ENCODE measurements at places on chromosomes 5 and 9.
A peak's percentile ranks its signal among the peaks of the same experiment; 100 is the strongest.

- no peak for DNase-seq
Measured at GRCh38 chr5:171242521-171242920, 66.5 kb upstream of the TLX3 start.

DNA sequence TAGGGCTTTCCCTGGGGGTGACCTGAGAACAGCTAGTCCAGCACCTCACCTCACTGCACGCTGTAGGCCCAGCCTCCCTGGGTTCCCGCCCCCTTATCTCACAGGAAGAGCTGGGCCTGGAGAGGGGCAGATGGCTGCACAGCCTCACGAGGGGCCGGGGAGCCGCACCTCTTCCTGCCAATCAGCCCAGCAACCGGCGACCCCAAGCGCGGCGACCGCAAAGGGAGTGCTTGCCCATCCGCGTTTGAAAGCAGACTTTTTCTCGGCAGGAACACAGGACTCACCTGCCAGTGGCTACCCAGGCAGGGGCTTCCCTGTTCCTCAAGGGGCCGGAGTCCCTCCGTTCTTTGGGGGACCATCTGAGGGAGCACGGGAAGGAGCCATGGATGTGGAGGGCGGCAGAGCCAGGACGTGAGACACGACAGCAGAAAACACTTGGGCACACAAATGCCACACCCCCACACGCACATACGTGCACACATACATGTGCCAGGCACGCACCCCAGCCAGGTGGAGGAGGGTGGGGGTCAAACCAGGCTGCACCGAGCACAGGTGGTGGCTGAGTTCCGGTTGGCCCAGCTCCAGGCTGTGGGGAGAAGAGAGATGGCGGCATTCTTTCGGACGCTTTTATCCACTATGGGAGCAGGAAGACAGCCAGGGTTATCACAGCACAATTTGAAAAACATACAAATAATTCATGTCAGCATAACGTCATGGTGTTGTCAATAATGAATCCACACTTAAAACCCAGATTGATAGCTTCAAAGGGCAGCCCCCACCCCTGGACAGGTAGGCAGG lies 11.3 kb downstream of the TMEM250 start:
- peak; percentile 43 for DNase-seq

DNA sequence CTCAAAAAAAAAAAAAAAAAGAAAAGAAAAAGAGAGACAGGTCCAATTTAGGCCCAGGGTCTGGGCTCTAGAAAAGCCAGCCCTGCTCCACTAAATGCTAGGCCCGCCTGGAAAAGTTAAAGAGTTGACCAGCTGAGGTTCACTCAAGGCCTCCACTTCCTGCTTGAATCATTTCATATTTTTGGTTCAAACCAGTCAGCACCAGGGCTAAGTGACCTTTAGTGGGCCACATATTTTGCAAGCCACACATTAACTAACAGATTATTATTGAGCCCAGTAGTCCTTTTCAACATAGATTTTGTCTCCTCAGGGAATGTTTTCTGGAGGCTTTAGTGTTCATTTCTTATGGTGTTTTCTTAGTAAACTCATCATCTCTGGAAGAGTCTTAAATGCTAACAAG lies 156.6 kb downstream of the TLR4 start:
- DNase-seq: no peak

- DNase-seq: no peak
Measured at GRCh38 chr9:22682961-22683699, 236.5 kb downstream of the DMRTA1 start.

DNA sequence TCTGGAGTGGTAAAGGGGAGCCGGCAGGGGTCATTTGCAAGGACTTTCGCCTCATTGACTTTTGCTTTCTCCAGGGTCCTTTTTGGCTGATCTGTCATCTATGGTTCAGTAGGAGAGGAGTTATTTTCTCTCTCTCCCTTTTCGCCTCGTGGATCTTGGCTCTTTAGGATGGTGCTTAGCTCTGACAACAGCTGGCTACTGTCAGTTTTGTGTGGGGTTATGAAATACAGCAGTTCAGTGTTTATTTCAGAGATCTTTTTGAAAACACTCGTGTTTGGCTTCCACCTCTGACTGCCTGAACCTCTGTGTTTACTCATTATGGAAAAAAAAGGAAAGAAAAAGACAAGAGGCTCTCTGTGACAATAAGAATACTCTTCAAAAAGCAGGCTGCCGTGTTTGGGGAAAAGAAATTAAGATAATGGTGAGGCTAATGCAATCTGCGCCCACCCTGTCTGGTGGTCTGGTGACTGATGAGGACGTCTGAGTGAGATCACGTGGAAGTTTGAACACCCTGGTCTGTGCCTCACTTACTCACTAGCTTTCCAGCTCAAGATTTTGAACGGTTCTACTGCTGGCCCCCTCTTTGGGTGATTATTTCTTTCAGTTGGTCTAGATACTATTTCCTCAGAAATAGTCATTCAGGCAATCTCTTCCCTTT lies 567.7 kb downstream of the CAAP1 start:
- DNase-seq: no peak

GRCh38 chr5:11620172-11620571 lies 284.1 kb downstream of the CTNND2 start:
- DNase-seq: no peak

GRCh38 chr9:91834740-91835139 lies 115.3 kb downstream of the ROR2 start:
- no peak for DNase-seq

GRCh38 chr5:123083298-123083697 lies 5.7 kb upstream of the PRDM6 start:
- DNase-seq: no peak

GRCh38 chr5:1553539-1554409 lies 30.0 kb upstream of the LPCAT1 start:
- no peak for DNase-seq

GRCh38 chr5:77847814-77848290 lies 71.7 kb upstream of the TBCA start:
- DNase-seq: no peak

DNA sequence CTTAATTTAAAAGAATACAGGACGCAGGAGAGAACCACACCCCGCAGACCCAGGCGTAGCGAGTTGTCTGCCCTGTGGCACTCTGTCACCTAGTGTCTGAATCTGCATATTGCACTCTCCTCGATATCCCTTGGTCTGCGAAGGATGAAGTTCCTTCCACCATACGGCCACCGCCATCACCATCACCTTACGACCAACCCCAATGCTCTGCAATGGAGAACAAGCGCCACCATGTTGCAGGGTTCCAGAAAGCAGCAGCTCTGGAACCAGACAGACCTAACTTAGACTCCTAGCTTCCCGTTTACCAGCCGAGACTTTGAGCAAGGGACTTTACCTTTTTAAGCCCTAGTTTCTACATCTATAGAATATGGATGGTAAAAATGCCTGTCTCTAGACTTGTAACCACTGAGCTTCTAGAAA lies 77.4 kb upstream of the DMRT1 start:
- DNase-seq: no peak

DNA sequence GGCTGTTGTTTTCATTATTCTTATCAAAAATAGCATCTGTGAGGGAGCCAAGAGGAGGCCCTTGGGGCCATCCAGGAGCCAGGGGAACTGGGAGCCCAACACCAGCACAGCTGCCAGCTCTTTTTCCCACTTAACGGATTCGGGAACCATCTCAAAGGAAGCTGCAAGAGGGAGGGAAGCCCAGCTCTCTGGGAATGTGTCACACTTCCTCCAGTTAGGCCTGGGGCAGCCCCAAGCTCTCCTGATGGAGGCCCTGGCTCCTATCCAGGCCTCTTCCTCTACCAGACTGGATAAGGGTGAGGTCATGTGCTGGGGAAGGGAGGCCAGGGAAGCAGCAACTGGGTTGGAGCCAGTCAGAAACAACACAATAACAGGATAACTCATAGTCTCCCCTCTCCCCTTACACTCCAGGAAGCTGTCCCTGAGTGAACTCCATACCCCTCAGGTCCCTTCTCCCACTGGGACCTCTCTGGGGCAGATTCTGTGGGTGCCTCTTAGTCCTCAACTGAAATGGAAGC lies 12.7 kb downstream of the CSF2 start:
- DNase-seq: no peak

GRCh38 chr5:170444969-170445505 lies 55.9 kb upstream of the KCNMB1 start:
- no peak for DNase-seq

GRCh38 chr9:134525841-134526583 lies 115.6 kb upstream of the COL5A1 start:
- no peak for DNase-seq

- no peak for DNase-seq
Measured at GRCh38 chr5:103514371-103514770, 48.2 kb downstream of the NUDT12 start.

- DNase-seq: no peak
Measured at GRCh38 chr5:54443270-54443669, 12.2 kb upstream of the HSPB3 start.

DNA sequence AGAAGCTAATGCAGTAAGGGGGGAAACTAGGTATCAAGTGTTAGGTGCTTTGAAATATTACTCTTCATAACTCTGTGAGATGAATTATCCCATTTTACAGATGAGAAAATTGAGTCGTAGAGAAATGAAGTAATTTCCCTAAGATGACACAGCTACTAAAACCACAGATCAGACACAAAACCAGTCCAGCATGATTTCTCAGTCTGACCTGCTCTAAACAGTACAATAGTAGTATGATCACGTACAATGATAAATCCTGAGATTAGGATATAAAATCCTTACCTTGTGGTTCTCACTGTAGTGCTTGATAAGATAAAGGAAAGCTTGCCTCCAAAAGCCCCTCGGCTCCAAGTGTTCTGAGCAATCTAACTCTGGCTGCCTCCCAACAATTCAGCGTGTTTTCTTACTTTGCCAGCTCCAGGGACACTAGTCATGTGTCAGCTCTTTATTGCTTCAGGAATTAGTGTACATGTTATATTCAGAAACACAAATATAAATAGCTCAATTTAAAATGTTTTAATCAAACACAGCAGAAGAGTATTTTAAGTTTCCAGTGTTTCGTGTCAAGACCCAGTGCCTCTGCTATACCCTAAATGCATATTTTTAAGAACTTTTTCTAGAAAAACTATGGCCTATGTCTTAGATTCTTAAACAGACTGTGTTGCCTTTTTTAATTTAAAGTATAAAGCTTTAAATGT lies 243.6 kb downstream of the DENND1A start:
- no peak for DNase-seq

- no peak for DNase-seq
Measured at GRCh38 chr9:4750023-4750673, 9.1 kb upstream of the AK3 start.

GRCh38 chr5:142296914-142297417 lies 27.9 kb downstream of the SPRY4 start:
- DNase-seq: no peak

- no peak for DNase-seq
Measured at GRCh38 chr5:151622367-151623088, 31.4 kb upstream of the FAT2 start.

- DNase-seq: no peak
Measured at GRCh38 chr5:122790354-122791103, 15.6 kb downstream of the SNX2 start.

GRCh38 chr5:126341906-126342630 lies 81.1 kb upstream of the GRAMD2B start:
- DNase-seq: no peak

- DNase-seq: no peak
Measured at GRCh38 chr5:158848634-158849033, 251.1 kb downstream of the EBF1 start.

GRCh38 chr5:172634106-172634899 lies 6.8 kb upstream of the NEURL1B start:
- no peak for DNase-seq

GRCh38 chr5:80159133-80159815 lies 96.6 kb downstream of the SERINC5 start:
- DNase-seq: no peak

DNA sequence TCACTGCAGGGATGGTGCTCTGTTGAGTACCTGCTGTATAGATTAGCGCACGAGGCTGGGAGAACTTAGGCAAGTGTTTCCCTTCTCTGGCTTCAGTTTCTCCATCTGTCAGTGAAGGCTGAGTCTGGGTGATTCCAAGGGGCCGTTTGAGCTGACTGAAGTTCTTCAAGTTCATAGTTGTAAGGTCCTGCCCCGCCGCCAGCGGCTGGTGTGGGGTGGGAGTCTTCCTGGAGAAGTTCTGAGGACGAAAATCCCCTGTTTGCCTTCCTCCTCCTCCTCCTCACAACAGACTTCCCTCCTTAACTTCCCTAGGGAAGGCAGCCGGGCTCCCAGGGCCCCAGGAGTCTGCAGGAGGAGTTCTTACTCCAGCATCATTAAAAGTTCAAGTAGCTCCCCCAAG lies 1.7 kb upstream of the HRCT1 start:
- no peak for DNase-seq

- no peak for DNase-seq
Measured at GRCh38 chr5:35404701-35405100, 174.4 kb upstream of the PRLR start.

DNA sequence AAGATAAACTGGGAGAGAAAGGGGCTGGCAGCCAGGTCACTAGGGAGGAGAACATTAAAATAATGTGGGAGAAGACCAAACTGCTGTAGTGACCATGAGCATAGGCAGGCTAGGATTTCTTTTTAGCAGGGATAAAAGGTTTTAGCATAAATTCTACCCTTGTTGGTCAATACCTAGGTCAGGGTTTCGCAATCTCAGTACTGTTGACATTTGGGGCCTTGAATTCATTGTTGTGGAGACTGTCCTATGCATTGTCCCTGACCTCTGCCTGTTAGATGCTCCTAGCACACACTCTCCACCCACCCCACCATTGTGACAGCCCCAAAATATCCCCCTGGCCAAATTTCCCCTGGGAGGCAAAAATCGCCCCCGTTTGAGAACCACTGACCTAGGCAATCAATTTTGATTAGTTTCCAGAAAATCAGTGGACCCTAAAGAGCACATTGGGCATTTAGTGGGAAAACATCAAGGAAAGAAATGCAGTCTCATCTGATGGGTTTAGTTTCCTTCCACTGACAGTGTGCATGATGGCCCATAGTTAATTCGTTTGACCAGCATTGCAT lies 181.4 kb downstream of the NTRK2 start:
- DNase-seq: no peak

- DNase-seq: no peak
Measured at GRCh38 chr5:134579284-134579771, 53.3 kb downstream of the SAR1B start.

DNA sequence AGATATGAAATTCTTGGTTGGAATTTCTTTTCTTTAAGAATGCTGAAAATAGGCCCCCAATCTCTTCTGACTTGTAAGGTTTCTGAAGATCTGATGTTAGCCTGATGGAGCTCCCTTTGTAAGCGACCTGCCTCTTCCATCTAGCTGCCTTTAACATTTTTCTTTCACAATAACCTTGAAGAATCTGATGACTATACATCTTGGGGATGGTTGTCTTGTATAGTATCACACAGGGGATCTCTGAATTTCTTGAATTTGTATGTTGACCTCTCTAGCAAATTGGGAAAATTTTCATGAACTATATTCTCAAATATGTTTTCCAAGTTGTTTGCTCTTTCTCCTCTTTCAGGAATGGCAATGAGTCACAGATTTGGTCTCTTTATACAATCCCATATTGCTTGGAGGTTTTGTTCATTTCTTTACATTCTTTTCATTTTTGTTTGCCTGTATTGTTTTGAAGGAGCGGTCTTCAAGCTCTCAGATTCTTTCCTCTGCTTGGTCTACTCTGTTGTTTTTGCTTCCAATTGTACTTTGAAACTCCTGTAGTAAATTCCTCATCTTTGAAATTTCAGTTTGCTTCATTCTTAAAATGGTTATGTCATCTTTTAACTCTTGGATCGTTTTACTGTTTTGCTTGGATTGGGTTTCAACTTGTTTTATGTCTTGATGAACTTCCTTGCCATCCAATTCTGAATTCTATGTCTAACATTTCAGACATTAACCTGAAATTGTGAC lies 245.2 kb upstream of the TARS1 start:
- no peak for DNase-seq
